Fibroblast of villous mesenchyme (primary cell): ENCODE measurements at places on chromosomes 7 and 10. TPM values are rescaled to one million over a fixed set of nuclear protein-coding genes. Genes with fewer than 3 reads are reported as not detected.

Gene BAMBI
- total RNA-seq: 25.9 and 62.8 TPM in 2 replicates

Gene PON1
- total RNA-seq: not detected in 2 replicates

Gene INMT
- 15.8 and 48.4 TPM in 2 replicates for total RNA-seq

GRCh38 chr10:44400541-44400940 is 15.6 kb upstream of the CXCL12 start:
- no peak for DNase-seq

Gene NKX1-2
- total RNA-seq: not detected in 2 replicates

GRCh38 chr7:23944131-23944530 is 234.1 kb downstream of the STK31 start:
- no peak for DNase-seq

Gene SLC26A3
- total RNA-seq: not detected in 2 replicates

DNA sequence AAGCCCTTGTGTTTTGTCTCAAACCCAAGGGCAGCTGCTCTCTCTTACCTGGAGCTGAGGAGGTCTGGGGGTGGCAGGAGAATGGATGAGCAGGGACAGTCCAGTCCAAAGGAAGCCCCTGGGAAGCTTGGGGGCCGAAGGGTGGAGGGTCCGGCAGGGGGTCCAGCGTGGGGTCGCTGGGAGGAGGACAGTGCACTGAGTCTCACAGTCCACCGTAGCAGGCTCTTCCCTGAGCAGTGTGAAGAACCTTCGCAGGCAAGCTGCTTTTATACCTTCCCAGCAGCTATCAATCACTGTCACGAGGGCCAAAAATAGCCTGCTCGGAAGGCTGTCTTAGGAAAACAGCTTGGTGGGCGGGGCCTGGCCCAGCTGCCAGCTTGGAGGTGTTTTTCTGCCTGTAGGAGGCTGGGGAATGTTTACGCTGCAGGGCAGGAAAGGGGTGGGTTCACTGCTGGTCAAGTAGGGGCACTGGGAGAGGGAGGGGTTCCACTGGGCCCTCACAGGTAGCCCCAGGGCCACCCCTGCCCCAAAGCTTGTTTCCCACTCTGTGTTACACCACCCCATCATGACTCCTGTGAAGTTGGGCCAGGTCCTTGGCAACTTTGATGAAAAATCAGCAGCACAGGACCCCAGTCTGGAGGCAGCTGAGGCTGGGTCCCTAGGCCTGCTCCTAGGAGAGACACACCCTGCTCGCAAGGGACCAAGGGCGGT is at the start of gene DEPP1:
Gene DEPP1 (minus strand): TSS at position 240 of the 711 bp plus-strand sequence. CDS start 779 bp downstream, outside the sequence.
- DNase-seq: peak; percentile 83

GRCh38 chr10:116669080-116669479 is 48.3 kb downstream of the PNLIPRP2 start:
- DNase-seq: no peak

DNA sequence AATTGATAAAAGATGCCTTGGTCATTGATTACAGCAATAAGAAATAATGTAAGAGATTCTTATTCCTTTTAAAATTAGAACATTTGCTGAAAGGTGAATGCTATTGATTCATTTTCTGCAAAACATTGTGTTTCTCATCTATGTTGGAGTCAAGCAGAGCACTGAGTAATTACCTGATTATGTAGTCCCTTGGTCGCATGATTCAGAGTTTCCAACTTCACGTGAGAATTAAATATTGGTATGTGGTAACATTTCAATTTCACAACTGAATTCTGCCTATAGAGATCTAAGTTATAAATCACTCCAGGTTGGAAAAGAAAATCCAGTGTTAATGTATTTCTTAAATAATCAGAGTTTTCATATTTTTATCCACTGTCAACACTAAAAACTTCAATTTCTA is 701.4 kb downstream of the PHTF2 start:
- no peak for DNase-seq

DNA sequence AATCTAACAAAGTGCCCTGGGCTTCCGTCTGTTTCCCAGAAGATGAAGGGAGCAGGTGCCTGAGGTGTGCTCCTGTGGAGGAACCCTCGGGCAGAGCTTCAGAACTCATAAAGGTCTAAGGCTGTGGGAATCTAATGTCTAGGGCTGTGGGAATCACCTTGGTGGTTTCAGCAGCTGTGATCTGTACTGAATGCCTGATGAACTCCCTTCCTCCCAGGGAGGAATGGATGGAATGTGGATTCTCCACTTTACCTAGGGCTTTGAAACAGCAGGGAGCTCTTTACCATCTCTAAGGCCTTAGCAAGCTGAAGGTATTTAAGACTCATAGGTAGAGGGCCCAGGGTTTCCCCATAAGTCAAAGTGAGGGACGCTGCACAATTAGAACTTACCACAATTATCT is 36.0 kb upstream of the SEMA3E start:
- DNase-seq: no peak

Gene TMEM229A
- not detected in 2 replicates for total RNA-seq

DNA sequence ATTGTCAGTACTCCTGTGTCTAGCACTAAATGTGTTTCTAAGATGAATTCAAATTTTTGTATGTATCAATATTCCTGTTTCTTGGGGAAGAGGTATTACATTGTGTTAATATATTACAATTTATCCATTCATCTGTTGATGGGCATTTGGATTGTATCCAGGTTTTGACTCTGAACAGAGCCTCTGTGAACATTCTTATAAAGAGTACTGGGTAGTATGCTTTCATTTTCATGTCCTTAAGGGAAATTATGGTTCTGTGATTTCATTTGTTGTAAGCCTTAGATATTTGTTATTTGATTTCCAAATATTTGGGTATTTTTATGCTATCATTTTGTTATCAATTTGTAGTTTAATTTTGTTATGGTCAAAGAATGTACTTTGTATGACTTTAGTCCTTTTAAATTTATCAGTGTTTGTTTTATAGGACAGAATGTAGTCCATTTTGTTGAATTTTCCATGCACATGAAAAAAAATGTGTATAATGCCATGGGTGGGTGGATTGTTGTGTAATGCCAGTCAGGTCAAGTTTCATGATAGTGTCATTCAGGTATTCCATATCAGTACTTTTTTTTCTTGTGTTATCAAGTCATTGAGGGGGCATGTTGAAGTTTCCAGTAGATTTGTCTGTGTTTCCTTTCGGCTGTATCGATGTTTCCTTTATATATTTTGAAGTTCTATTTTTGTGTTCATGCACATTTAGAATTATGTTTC is 38.4 kb downstream of the STAM start:
- no peak for DNase-seq

GRCh38 chr10:24113901-24114300 is 95.0 kb upstream of the KIAA1217 start:
- DNase-seq: no peak

DNA sequence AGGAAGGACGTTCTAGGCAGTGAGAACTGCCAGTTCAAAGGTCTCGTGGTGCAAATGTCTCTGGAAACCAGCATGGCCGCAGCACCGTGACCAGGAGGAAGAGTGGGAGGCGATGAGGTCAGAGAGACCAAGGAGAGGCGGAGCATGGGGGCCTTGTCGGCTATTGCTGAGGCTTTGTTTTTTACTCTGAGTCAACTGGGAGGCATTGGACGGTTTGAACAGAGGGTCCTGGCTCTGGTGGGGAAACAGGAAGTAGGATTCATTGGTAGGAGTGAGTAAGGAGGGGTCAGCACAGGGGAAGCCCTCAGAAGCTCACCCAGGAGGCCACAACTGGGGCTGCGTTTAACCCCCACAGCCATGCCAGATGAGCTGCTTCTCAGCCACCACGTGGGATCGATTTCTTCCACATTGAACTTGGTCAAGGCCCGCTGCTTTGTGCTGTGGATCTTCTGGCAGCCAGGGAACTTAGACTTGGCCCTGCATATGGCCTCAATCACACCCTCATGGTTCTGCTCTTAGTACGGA is 22.2 kb upstream of the SH2B2 start:
- peak; percentile 18 for DNase-seq

DNA sequence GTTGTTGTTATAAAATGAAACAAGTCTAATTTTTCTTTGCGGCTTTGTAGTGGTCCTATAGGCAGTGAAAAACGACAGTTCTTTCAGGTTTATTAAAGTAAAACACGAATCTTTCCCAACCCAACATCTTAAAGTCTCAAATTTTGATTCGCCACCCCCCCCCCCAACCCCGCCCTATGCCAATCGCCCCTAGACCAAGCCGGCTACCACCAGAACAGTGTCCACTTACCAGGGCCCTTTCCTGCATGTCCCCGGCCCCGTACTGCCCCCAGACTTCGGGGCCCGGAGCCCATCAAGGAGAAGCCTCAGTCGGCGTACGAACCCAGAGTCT is 335 bp upstream of the CHCHD1 start:
- DNase-seq: no peak

DNA sequence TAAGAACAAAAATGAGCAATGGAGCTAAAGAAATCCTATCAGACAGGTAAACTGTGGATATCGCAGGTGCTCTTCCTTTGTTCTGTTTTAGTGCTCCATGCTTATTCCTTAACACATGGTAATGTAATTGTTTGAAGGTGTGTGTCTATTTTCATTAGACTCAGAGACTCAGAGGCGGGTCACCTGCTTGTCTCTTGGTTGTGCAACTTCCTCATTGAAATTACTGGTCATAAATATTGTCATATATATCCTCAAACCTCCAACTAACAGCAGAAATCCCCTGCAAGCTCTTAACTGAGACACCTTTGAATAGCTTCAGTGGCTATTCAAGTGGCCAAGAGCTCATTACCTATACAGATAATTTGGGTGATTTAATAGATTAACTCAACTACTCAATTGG is 177.2 kb downstream of the PTN start:
- no peak for DNase-seq

Gene NME8
- total RNA-seq: not detected in 2 replicates

DNA sequence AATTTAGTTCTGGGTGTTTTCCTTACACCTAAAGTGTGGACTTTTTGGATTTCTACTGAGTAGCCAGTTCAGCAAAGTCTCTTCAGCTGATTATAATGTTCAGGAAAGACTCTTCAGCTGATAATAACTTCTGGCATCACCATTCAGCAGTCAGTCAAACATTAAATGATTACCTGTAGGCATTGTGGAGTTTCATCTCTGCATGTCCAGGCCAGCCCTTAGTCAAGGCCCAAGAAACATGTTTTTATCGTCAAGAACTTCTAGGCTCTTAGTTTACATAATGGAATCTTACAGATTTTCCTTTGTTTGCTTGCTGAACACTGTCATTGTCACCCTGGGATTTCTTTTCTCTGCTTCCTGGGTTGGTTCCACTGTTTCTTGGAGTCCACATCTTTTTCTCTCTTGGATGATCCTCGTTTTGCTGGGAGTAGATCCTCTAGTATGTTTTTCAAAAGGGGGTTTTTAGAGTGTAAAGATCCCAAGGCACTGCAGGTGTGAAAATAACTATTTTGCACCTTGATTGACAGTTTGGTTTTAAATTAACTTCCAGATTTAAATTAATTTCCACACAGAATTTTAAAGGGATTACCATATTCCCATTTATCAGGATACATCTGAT is 24.2 kb downstream of the CCM2 start:
- DNase-seq: no peak
